ENCODE measurements at places on chromosomes 1 and 21.
A peak's percentile ranks its signal among the peaks of the same experiment; 100 is the strongest.

- DNase-seq: no peak
Observed at GRCh38 chr1:153032677-153033308, 1.8 kb downstream of the SPRR1B start.

- no peak for DNase-seq
Observed at GRCh38 chr1:193539731-193540459, 353.5 kb upstream of the B3GALT2 start.

DNA sequence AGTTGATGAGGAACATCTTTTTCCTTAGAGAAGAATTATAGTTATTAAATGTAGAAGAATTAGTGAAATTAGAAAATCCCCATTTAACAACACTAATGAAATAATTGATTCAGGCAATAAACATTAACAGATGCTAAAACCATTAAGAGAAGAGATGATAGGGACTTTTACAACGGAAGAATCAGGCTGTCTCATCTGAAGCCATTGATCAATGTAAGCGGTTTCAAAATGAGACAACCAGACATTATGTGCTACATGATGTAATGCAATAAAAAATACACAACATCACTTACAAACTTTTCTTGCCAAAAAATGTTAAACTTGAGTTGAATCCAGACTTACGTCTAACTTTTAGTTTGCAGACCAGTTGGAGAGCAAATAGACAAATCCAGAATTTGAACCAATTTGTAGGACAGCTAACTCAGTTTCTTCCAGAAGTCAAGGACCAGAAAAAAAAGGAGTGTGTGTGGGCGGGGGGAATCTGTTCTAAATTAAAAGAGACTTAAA is 165.4 kb upstream of the DPT start:
- DNase-seq: no peak

- DNase-seq: peak; percentile 40
Observed at GRCh38 chr21:31326522-31327242, 17.4 kb downstream of the TIAM1 start.

DNA sequence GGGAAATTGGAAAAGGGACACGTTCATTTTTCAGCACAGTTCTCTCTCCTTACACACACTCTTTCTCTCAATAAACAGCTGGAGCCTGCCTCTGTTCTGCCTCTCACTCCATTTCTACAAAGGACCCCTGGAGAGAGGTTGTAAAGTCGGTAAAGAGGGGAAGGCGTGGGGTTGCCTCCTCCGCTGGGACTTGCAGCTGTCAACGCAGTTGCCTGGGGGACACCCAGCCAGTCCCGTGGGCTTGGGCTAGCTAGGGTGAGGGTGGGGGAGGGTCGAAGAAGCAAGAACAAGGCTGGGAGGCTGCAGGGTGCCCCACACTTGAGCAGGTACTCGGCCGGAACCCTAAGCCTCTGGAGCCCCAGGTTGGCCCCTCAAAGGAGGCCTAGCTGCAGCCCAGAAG is 27.6 kb downstream of the C1orf216 start:
- no peak for DNase-seq

GRCh38 chr1:90708826-90709225 is 8.3 kb downstream of the BARHL2 start:
- DNase-seq: no peak

GRCh38 chr1:214026985-214027384 is 39.2 kb downstream of the PROX1 start:
- DNase-seq: no peak

DNA sequence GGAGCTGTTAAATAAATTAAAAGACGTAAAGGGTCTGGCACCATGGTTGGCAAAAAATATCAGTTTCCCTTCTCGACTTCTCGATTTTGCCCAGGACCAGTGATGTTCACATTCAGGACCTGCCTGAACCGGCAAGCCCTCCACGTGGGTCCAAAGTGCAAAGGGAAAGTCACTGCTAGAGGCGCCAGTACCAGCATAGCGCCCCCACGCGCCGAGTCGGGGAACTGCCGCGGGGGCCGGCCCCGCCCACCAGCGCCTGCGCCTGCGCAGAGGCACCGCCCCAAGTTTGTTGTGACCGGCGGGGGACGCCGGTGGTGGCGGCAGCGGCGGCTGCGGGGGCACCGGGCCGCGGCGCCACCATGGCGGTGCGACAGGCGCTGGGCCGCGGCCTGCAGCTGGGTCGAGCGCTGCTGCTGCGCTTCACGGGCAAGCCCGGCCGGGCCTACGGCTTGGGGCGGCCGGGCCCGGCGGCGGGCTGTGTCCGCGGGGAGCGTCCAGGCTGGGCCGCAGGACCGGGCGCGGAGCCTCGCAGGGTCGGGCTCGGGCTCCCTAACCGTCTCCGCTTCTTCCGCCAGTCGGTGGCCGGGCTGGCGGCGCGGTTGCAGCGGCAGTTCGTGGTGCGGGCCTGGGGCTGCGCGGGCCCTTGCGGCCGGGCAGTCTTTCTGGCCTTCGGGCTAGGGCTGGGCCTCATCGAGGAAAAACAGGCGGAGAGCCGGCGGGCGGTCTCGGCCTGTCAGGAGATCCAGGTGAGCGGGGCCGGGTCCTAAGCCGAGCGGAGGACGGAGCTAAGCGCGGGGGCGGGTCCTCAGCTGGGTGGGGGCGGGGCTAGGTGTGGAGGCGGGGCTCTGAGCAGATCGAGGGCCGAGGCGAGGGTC is at the start of gene PINK1:
TSS of gene PINK1 (plus strand) at position 269 of the 875 bp plus-strand sequence. CDS start at position 360, 91 bp downstream.
- DNase-seq: peak; percentile 83

DNA sequence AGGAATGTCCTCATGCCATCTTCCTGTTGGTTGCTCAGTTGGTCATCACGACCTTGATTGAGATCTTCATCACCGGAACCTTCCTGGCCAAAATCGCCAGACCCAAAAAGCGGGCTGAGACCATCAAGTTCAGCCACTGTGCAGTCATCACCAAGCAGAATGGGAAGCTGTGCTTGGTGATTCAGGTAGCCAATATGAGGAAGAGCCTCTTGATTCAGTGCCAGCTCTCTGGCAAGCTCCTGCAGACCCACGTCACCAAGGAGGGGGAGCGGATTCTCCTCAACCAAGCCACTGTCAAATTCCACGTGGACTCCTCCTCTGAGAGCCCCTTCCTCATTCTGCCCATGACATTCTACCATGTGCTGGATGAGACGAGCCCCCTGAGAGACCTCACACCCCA is 42.9 kb downstream of the KCNJ15 start:
- no peak for DNase-seq

- peak; percentile 87 for DNase-seq
Observed at GRCh38 chr1:1122078-1122811, 6.4 kb upstream of the C1orf159 start.

- DNase-seq: no peak
Observed at GRCh38 chr1:34408011-34408410, 231.3 kb downstream of the C1orf94 start.

DNA sequence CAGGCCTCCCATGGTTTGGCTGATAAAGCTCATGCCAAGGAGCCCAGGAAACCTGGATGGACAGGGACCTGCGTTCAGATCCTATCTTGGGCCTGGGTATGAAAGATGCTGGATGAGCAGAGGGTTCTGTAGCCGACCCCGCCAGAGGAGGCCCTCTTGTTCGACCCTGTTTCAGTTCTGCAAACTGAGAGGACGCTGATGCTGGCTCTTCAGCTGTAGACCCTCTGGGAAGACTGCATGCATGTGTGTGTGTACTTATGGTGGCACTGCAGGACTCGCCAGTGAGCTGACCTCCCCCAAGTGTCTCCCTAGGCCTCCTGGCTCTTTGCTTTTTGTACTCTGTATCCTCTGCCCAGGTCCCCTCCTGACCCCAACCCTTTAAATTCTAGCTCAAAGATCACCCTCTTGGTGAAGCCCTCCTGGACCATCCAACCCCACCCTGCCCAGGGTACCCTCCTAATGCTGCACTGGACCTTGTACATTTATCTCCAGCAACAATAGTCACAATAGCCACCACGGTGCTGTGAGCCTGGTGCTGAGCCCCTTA is 1.6 kb downstream of the EPS8L3 start:
- no peak for DNase-seq

GRCh38 chr21:42959728-42960127 is 14.6 kb upstream of the PKNOX1 start:
- DNase-seq: no peak

DNA sequence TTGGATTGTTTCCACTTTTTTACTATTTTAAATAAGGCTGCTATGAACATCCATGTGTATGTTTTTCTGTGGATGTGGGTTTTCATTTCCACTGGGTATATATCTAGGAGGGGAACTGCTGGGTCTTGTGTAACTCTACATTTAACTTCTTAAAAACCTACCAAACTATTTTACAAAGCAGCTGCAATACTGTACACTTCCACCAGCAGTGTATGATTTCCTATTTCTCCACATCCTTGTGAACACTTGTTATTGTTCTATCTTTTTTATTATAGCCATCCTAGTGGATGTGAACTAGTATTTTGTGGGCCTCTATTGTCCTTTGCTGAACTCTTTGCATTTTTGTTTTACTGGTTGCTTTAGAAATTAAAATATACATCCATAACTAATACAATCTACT is 33.4 kb downstream of the DIPK1A start:
- DNase-seq: no peak

- no peak for DNase-seq
Observed at GRCh38 chr21:44566403-44566802, 7.1 kb upstream of the KRTAP10-4 start.

DNA sequence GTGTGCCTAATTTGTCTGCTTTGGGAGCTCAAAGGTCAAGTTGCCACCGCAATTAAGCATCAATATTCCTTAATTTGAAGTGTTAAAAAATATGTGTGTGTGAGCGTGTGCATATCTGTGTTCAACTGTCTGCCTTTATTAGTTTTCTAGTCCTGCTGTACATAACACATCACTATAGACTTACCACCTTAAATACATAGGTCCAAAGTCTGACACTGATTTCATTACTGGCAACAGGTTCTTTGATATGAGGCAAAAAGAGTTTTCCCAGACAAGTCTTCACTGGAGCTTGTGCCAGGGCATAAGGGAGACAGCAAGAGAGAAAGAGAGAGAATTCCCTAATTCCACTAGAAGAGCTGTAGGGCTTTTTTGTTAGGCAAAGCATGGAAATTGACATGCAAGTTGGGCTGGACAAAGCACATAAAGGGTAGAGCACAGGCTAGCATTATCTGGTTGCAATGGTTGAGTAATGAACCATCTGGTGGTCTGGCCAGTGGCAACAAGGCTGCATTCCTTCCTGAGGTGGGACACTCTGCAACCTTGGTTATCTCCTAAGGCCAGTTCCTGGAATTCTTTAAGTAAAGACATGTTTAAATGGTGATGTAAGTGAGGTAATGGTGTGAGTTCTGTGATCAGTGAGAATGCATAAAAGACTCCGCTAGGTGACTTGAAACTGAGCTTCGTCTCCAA is 457.2 kb upstream of the ADAMTS5 start:
- DNase-seq: no peak

DNA sequence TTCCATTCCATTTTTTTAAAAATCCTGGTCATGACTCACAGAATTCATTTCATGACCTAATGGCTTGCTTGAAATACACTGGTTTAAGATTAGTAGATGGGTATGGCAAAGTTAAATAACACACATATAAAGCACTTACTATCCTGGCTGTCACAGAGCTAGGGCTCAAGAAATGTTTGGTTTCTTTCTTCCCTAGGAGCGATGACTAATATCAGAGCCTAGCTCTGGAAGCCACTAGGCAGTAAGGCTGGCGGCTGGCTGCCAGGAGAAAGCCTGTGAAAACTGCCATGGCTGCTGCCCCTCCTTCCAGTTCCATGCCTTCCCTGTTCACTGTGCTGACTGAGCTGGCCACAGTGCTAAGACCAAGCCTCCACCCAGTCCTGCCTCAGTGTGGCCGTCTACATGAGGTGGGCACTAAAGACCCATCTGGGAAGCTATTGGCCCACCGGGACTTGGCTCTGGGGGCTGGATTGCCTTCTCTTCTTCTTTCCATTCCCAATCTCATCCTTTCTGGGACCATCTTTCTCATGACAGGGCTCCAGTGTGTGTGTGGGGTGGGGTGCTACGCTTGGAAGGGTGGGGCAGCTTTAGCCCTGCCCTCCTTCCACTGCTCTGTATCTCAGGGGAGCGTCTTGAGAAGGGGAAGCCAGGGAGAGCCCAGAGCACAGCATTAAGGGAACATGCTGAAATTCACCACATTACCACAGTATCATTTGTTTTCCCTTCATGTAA is 10.8 kb upstream of the ASCL5 start:
- DNase-seq: no peak

GRCh38 chr1:4344065-4344732 is 310.2 kb upstream of the AJAP1 start:
- no peak for DNase-seq

DNA sequence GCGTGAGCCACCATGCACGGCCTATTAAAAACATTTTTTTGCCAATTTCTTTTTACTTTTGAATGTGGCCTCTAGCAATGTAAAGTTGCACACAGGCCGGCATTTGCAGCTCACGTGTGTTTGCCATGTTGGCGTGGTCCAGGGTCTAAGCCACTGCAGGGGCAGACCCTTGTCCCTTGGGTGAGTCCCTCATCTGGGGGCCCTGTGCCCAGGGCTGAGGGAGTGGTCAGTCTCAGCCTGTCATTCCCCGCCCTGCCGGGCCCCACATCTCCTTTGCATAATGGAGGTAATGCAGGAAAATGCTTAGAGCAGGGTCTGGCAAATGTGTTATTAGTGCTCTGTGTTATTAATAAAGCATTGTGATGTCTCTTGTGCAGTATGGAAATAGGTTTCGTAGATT is 16.9 kb downstream of the AGPAT3 start:
- DNase-seq: no peak
